ENCODE measurements at places on chromosomes 1 and 21.

DNA sequence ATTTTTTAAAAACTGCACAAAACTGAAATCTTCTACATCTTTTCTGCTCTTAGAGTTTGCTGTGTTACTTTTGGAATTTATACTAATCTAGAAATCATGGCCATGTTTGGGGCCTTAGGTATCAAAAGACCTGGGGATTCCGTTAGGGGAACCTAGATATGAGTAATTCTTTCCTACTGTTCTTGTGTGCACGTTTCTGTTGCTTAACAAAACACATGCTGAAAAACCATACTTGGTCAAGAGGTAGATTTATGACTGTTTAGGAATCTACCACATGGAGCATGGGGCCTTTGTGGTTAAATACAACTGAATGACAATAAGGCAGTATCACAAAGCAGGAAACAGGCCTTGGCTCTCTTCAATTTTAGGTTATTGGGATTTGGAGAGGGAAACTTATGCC is 291.9 kb upstream of the USP25 start:
- no peak for DNase-seq

DNA sequence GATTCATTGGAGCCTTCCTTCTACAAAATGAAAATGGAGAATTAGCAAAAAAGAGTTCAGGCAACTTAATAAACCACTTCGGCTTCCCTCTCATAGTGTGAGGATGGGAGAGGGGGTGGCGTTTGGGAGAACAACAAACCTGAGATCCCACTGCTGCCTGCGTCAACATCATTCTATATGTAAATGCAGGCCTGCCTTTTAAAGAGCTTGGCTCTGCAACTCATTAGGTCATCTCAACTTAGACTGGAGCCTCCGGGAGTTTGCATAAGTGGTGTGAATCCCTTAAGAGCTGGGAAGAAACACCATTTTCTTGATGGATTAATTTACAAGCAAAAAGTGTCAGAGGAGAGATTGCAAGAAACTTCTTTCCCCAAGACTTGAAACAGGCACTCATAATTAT is 127.6 kb upstream of the DAB1 start:
- DNase-seq, result no peak

DNA sequence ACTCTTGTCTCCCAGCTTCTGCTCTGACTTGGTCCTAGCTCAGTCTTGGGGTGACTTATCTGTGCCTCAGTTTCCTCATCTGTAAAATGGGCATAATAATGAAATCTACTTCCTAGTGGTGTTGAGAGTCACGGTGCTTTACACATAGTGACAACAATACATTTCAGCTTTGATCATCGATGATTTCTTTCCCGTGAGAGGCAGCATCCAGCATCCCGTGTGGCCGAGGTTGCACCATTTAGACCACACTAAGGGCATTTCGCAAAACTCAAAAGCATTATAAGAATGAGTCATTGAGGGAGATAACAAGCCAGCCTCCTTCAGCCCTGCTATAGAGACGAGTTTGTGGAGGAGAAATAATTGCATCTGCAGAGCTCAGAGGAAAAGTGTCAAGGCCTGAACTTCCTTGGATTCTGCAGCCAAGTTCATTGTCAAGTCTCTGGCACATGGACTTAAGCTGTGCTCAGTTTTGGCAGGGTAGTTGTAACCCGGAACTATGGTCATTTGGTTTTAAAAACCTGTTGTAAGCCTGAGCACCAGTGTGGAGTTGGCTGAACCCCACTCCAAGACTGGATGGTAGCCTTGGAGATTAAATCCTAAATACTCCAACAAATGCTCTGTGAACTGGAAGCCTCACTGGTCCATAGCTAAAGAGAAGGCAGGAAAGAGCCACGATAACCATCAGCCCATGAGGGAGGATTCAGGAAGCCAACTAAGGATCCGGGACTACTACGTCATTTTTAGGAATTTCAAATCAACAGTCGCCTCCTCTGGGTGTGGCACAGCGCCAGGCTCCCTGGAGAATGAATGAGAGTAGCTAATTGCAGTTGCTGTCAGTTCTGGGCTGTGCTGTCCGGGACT is 64.2 kb downstream of the TCP10L start:
- no peak for DNase-seq

- no peak for DNase-seq
These were observed 1716.6 kb downstream of the MRPL39 start for GRCh38 chr21:23890652-23891051.

DNA sequence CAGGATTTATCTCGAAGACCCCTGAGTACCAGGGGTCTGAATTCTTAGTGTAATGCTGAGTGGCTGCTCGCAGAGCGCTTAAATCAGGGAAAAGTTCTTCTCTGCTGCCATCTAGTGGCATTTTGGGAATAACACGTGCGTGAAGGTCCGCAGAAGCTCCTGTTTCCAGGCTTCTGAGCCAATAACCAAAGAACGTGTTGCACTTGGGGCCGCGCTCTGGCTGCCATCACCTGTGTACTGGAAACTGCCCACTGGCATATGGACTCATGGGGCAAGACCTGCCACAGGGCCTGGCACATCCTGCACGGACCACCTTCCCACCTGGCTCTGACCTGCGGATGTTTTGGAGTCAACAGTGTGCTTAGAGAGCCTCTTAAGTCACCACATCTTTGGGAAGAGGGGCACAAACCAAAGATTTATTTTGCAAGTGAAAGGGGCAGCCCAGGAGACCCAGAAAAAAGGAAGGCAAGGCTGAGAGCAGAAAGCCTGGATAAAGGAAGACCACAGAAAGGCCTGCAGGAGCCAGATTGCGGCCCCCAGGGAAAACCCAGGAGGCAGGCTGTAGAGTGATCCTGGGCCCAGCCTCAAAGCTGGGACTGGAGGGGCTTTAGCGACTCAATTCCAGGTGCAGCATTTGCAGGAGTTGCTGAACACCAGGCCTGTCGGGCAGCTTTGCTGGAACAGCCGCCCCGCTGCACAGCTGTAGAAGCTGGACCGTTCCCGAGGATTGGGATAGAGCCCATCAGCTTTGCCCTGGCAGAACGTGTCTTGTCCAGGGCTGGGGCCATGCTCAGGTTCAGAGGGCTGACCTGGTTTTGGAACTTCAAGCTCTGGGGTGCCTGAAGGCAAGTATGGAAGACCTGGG is 13.0 kb downstream of the CHIT1 start:
- peak; percentile 31 for DNase-seq

DNA sequence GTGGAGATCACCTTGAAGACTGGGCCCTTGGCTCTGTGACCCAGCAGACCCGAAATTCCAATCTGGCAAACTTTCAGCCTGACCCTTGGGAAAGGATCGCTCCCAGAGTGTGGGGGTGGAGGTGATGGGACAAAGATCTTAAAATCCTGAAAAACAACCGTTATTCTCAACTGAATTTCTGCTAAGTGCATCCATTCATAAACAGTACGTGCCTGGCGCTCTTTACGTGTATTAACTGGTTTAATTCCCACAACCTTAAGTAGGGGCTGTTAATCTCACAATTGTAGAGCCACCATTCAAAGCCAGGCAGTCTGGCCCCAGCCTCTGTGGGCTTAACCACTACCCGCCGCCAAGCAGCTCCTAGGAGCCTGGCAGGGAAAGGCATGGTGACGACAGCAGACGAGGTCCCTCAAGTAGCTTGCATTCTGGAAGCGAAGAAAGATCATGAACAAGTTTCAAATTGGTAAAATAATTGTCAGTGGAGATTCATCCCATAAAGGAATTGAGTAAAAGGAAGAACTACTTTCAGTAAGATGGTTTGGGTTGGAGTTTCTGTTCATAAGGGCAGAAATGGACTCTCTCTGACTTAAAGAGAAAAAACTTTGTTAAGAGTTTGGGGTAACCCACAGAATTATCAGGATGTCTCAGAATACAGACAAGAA is 11.4 kb upstream of the RGS16 start:
- DNase-seq, result no peak

- DNase-seq, result no peak
These were observed 199.3 kb upstream of the MAP1LC3C start for GRCh38 chr1:242197907-242198820.

- no peak for DNase-seq
These were observed 143.2 kb downstream of the MIS18A start for GRCh38 chr21:32135401-32136363.

GRCh38 chr1:47809301-47810084 is 187.7 kb downstream of the TRABD2B start:
- no peak for DNase-seq

GRCh38 chr1:227912866-227913265 is 34.9 kb downstream of the WNT9A start:
- DNase-seq, result no peak

DNA sequence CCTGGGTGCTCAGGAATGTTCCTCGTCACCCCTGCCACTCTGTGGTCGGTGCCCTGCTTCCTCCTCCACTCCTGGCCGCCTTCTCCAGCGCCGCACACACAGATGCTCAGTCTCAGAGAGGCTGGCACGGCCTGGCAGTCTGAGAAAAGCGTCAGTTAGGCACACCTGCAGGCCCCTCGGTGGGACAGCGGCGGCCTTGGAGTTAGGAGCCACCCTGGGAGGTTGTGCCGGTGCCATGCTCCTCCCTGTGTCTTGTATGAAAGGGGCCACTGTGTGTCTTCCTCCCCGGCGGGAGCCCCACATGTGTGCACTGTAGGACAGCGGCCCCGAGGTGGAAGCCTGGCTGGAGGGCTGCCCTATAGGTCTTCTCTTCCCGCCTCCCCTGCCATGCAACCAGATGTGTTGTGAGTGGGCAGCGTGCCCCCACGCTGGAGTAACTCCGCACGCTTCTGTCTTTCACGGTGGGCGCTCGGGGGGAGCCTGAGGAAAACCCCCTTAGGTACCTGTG is 145.2 kb downstream of the PGBD5 start:
- no peak for DNase-seq

DNA sequence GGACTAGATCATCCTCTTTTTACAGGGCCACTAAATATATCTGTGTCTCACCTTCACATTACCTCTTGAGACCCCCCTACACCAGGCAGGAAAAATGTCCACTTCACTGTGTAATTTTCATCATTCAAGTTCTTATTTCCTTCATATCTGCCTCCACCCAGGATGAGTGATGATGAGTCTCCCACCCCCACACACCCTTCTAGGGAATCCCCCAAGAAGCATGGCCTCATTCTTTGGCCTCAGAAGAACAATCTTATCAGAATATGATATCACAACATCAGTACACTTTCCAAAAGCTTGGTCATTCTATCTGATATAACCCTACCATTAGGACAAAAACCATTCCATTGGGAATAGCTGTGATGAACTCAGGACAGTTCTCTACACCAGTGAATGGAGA is 170.3 kb upstream of the DUSP10 start:
- no peak for DNase-seq

GRCh38 chr1:240000634-240001033 is 91.0 kb upstream of the FMN2 start:
- no peak for DNase-seq

- no peak for DNase-seq
These were observed 1086.9 kb upstream of the TMPRSS15 start for GRCh38 chr21:19490481-19490880.

- DNase-seq, result no peak
These were observed 397.3 kb downstream of the LMX1A start for GRCh38 chr1:164958982-164959768.

GRCh38 chr1:231357831-231358354 is 19.8 kb downstream of the SPRTN start:
- no peak for DNase-seq

DNA sequence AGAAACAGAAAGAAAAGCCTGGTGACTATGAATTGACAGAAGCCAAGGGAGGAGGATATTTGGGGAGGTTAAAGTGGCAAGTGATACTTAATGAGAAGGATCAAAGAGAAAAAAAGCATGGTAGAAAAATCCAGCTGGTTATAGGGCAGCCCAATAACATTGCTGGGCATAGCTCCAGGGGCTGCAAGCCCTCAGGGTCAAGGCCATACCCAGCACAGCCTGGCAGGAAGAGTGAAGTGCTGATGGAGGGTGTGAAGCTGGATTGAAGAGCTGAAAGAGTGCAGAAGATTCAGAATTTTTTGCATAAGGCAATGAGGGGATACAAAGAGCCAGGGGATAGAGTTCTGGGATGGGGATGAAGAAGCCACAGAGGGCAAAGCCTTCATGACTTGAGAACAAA is 8.0 kb upstream of the HSD11B1 start:
- DNase-seq, result no peak

DNA sequence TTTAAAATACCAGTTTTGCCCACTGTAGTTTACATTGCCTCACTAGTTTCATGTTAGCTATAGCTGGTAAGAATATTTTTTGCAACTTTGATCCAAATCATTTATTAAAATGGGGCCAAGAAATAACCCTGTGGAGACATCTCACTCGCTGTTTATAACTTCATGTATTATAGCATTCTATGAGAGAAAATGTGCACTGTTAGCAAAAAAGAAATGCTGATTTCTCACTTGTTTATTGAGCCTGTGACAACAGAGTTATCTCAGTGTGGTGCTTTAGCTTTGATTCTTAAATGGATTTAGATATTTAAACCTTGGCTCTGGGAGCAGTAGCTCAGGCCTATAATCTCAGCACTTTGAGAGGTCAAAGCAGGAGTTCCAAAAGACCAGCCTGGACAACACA is 127.9 kb downstream of the PIK3R3 start:
- no peak for DNase-seq

DNA sequence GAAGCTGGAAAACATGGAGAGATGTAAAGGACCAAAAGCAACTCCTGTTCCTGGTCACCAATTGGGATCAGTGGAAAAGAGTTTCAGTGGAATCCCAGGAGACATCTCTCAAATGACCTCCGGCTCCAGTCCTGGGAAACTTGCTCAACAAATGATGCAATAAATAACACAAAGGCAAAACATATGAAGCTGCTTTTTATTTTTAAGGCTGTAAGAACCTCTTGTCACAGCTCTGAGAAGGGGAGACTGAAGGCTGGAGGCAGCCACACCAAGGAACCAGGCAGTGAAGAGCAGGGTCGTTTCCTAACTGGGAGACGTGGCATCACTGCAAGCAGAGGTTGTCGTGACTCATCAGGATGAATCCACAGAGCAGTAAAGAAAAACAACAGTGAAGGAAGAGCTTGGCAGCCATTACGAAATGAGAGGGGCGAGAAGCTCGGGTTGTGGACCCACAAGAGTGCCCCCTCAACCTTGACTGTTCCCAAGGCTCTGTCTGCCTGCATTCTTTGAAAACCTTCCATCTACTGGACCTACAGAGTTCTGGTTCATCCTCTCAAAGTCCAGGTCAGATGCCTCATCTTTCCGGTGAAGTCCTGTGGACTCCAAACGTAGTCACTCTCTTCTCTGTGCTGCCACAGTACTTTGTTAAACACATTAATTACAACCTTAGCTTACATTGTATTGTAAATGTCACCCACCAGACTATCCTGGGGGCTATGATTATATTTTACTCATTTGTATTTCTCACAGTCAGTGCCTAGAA is 32.1 kb downstream of the JAK1 start:
- no peak for DNase-seq

DNA sequence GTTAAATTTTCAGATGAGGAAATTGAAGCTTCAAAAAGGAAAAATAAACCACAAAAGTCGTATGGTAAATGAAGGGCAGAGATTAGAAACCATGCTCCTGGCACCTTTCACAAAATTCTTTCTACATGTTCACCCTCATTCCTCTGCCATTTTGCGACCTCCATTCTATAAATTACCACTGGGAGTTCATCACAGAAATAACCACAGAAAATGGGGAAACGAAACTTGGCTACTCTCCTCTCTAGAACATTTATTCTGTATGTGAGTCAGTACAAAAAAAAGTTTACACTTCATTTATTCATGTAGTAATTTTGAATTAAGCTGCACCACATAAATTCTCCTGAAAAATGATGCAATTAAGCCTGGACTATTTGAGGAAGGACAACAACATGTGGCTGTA is 320.9 kb upstream of the C1orf87 start:
- DNase-seq, result no peak
